Breast epithelium (tissue), 4 donors: ENCODE measurements at places on chromosomes 4 and X.

GRCh38 chrX:155662282-155662681 lies 49.5 kb upstream of the TMLHE start:
- DNase-seq: no peak
- H3K27me3 ChIP-seq: no peaks in the 10 kb centered on the region
- no peak overlapping the region for H3K27ac ChIP-seq
- no peak overlapping the region for H3K4me3 ChIP-seq
- H3K4me1 ChIP-seq: no peaks in the 10 kb centered on the region

- no peak overlapping the region for H3K4me3 ChIP-seq
- H3K4me1 ChIP-seq: no peaks in the 10 kb centered on the region
- no peaks in the 10 kb centered on the region for H3K27me3 ChIP-seq
- no peaks in the 10 kb centered on the region for H3K36me3 ChIP-seq
- no peak for DNase-seq
- no peak overlapping the region for H3K27ac ChIP-seq
These were observed 38.2 kb upstream of the TMPRSS11B start for GRCh38 chr4:68283714-68284113.

- no peaks in the 10 kb centered on the region for H3K36me3 ChIP-seq
- H3K27ac ChIP-seq: no peak overlapping the region
- no peaks in the 10 kb centered on the region for H3K27me3 ChIP-seq
These were observed 228.4 kb upstream of the EMCN start for GRCh38 chr4:100746141-100746739.

DNA sequence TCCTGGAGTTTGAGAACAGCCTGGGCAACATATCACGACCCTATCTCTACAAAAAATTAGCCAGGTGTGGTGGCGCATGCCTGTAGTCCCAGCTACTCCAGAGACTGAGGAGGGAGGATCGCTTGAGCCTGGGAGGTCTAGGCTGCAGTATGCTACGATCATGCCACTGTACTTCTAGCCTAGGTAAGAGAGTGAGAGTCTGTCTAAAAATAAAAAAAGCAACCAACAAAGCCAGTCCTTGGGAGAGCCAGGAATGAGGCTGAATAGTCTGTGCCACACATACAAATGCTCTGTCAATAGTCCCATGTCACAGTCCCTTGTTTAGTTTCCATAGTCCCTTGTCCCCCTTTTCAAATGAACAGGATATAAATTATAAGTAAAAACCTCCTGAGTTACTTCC lies 19.3 kb upstream of the PRSS48 start:
- no peaks in the 10 kb centered on the region for H3K27me3 ChIP-seq
- H3K4me3 ChIP-seq: no peak overlapping the region

DNA sequence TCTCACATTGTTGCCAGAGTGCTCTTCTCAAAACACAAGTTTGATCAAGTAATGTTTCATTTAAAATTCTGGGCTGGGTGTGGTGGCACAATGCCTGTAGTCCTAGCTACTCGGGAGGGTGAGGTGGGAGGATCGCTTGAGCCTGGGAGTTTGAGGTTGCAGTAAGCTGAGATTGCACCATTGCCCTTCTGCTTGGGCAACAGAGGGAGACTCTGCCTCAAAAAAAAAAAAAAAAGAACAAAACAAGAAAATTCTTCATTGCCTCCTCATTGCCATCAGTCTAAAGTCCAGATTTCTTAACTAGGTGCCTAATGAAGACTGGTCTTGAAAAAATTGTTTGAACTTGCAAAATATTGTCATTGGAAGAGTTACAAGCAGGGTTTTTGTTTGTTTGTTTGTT lies 120.1 kb downstream of the MFAP3L start:
- no peak overlapping the region for H3K27ac ChIP-seq
- no peak for DNase-seq
- no peak overlapping the region for H3K4me3 ChIP-seq
- no peaks in the 10 kb centered on the region for H3K27me3 ChIP-seq
- no peaks in the 10 kb centered on the region for H3K4me1 ChIP-seq
- no peaks in the 10 kb centered on the region for H3K36me3 ChIP-seq

DNA sequence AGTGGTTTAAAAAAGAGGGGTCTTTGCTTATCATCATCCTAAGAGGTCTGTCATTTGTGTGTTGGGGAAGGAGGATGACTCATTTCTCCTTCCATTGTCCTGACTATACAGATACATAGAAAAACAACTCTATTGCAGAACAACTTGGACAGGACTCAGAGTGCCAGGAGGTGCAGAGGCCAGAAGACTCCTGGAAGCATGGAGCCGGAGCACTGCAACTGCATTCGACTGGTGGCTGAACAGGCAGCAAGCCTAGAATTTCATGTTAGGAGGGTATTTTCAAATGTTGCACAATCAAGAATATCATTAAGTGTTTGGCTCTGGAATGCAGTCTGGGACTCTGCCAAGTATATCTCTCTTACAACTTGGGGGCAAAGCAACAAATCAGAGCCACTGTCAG lies 35.0 kb upstream of the MAML3 start:
- H3K4me1 ChIP-seq: no peaks in the 10 kb centered on the region
- DNase-seq: peak; percentile 43
- H3K27ac ChIP-seq: peak overlapping the region; percentile 21
- no peaks in the 10 kb centered on the region for H3K27me3 ChIP-seq
- no peak overlapping the region for H3K4me3 ChIP-seq

DNA sequence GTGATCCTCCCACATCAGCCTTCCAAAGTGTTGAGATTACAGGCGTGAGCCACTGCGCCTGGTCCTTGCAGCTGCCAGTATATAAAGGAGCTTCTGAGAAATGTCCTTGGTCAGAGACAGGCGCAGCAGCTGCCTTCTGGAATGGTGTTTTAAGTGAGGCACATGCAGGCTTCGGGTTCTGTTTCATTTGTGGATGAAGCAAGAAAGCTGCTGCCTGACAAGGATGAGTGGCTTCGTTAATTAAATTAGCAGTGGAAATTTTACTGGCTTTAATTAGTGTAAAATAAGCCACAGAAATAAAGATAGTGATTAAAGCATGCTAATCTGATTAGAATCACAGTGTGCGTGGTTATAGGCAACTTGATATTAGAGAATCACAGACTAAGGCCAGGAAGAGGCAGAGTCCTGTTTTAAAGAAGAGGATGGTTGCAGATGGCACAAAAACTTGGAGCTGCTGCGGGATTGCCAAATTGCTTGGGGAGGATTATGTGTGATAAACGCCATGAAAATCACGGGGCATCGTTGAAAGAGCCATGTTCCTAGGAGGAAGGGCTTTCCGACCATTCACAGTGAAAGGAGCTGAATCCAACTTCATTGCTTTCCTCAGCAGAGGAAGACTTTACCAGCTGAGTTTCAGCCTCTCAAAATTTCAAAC lies 348.4 kb upstream of the FAT1 start:
- H3K4me1 ChIP-seq: no peaks in the 10 kb centered on the region
- no peak overlapping the region for H3K27ac ChIP-seq
- no peak for DNase-seq
- no peaks in the 10 kb centered on the region for H3K36me3 ChIP-seq

GRCh38 chrX:130173190-130173895 lies 1.6 kb downstream of the RAB33A start:
- no peak for DNase-seq
- peak overlapping the region; percentile 80 for H3K27ac ChIP-seq
- no peaks in the 10 kb centered on the region for H3K4me1 ChIP-seq
- H3K27me3 ChIP-seq: no peaks in the 10 kb centered on the region

DNA sequence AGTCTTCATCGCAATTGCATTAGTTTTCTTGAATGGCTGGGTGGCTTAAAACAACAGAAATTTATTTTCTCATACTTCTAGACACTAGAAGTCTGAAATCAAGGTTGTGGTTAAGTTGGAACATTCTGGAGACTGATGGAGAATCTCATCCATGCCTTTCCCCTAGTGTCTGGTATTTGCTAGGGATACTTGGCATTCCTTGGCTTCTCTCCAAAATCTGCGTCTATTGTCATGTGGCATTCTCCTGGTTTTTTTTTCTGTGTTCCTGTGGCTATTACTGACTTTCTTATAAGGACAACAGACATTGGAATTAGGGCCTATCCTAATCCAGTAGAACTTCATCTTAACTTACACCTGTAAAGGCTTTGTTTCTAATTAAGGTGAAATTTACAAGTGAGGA lies 272.8 kb upstream of the EPHA5 start:
- H3K27me3 ChIP-seq: no peaks in the 10 kb centered on the region
- no peak overlapping the region for H3K27ac ChIP-seq
- H3K4me1 ChIP-seq: no peaks in the 10 kb centered on the region
- DNase-seq: no peak
- no peak overlapping the region for H3K4me3 ChIP-seq

DNA sequence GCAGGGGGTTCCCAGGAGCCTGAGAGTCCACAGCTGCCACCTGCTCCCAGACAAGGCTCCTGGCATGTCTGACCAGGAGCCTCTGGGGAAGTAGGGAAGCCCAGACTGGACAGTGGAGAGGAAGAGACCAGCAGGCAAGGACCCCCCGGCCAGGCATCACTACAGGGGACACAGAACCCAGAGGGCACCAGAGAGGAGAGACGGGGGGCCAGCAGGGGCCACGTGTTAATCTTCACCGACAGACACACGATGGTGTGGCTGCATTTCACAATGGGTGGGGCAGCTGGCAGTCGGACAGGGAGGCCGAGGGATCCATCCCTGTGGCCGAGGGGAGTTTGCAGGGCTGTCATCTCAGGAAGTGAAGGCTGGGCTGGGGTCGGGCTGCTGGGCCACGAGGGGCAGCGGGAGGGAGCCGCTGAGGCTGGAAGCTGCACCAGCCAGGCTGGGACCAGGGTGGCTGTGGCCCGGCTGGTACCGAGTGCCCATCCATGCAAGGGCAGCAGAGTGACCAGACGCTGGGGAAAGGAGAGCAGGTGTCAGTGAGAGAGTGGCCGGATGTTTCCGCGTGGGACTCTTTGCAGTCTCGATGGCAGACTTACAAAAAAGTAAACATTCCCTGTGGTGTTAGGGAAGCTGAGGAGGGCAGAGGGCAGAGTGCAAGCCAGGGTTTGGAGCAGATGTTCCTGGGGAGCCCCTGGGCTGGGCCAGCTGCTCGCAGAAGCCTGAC lies 4.7 kb downstream of the PDE6B start:
- H3K4me1 ChIP-seq: no peaks in the 10 kb centered on the region
- peaks cover 16% of the 10 kb centered on the region for H3K27me3 ChIP-seq
- no peak overlapping the region for H3K4me3 ChIP-seq
- H3K27ac ChIP-seq: no peak overlapping the region
- H3K36me3 ChIP-seq: no peaks in the 10 kb centered on the region

DNA sequence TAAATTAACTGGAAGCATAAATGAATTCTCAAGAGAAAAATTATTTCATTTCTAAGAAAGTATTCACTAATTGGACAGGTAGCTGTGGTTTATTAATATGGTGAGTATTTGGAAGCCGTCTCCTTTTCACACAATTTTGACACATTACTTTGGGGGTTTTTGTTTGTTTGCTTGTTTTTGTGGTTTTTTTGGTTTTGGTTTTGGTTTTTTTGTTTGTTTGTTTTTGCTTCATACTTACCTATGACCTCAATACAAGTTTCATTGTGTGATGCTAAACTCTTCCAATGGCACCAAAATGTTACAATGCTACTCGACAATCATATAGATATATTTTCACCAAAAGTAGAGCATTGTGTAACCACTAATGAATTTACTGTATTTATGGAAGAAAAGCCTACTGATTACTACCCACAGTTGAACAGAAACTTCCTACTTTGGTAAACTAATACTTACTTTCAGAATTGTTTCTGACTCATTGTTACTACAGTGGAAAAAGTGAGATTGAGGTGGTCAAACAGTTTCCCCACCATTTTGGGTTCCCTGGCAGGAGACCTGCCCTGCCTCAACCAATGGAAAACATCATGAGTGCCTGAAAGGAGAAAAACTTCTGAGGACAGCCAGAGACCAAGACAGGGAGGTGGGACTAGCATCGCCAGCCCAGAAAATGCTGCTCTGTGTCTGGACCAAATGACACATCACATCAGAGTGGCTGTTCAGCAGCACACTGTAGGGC lies 443.1 kb downstream of the HNRNPD start:
- H3K4me1 ChIP-seq: no peaks in the 10 kb centered on the region
- no peak overlapping the region for H3K27ac ChIP-seq
- no peaks in the 10 kb centered on the region for H3K27me3 ChIP-seq
- no peaks in the 10 kb centered on the region for H3K36me3 ChIP-seq

GRCh38 chr4:146814750-146815149 lies 130.9 kb downstream of the TTC29 start:
- no peak overlapping the region for H3K27ac ChIP-seq
- no peak overlapping the region for H3K4me3 ChIP-seq
- no peaks in the 10 kb centered on the region for H3K4me1 ChIP-seq

DNA sequence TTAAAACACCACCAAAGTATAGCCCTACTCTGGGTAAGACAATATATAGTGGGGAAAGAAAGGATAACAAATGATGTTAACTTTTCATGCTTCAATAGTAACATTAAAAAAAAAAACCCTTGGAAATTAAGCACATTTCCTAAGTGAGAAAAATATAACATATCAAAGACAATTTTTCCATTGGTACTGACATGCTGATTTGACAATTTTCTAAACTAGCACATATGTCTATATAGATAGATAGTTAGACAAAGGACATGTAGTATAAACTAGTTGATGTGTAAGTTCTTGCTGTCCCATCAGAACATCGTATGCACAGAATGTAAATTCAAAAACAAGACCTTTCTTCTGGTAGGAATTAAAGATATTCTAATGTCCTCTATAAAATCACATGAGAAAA lies 47.2 kb upstream of the ETNPPL start:
- no peak overlapping the region for H3K4me3 ChIP-seq
- DNase-seq: no peak
- H3K4me1 ChIP-seq: no peaks in the 10 kb centered on the region
- H3K27ac ChIP-seq: no peak overlapping the region
- no peaks in the 10 kb centered on the region for H3K27me3 ChIP-seq

- H3K27ac ChIP-seq: peak within 1 kb of the TSS; percentile 60
- no peaks in the 10 kb centered on the region for H3K4me1 ChIP-seq
These were observed at the start of gene FGD1 for GRCh38 chrX:54495814-54496516. Gene FGD1, minus strand, starts transcription at chrX:54496234. Its CDS starts 802 bp downstream, at chrX:54495432.

- H3K27me3 ChIP-seq: no peaks in the 10 kb centered on the region
- H3K27ac ChIP-seq: no peak overlapping the region
- H3K4me1 ChIP-seq: no peaks in the 10 kb centered on the region
- H3K36me3 ChIP-seq: no peaks in the 10 kb centered on the region
- H3K4me3 ChIP-seq: no peak overlapping the region
These were observed 10.0 kb downstream of the HPRT1 start for GRCh38 chrX:134470013-134470412.

DNA sequence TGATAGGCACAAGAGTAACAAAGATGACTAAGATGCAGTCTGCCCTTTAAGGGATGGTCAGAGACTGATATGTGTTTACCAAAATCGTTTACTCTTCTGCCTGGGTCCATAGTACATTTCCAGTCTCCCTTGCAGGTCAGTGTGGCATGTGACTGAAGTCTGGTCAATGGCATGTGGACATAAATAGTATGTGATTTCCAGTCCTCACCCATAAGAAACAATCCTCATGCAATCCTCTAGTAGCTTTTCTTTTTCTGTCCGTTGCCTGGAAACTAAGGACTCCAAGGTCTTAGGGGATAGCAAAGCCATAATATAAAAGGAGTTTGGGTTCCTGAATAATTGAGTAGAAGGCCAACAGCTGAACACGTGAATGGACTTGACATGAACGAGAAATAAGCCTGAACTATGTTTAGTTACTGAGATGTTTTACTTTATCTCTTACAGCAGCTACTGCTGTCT lies 1.1 kb downstream of the SLC9B2 start:
- no peak for DNase-seq
- H3K36me3 ChIP-seq: no peaks in the 10 kb centered on the region
- H3K27ac ChIP-seq: peak overlapping the region; percentile 86
- H3K4me1 ChIP-seq: no peaks in the 10 kb centered on the region

- no peak overlapping the region for H3K4me3 ChIP-seq
- no peaks in the 10 kb centered on the region for H3K36me3 ChIP-seq
- H3K4me1 ChIP-seq: no peaks in the 10 kb centered on the region
- H3K27ac ChIP-seq: no peak overlapping the region
- no peak for DNase-seq
These were observed 39.4 kb downstream of the ZBTB49 start for GRCh38 chr4:4329496-4329895.

GRCh38 chr4:165539801-165540200 lies 161.0 kb downstream of the CPE start:
- DNase-seq: no peak
- no peak overlapping the region for H3K27ac ChIP-seq
- no peak overlapping the region for H3K4me3 ChIP-seq
- H3K27me3 ChIP-seq: no peaks in the 10 kb centered on the region
- no peaks in the 10 kb centered on the region for H3K36me3 ChIP-seq
- no peaks in the 10 kb centered on the region for H3K4me1 ChIP-seq
